PC-9 (cell line): ENCODE measurements at places on chromosomes 12 and 14. TPM values are rescaled to one million over a fixed set of nuclear protein-coding genes. Genes with fewer than 3 reads are reported as not detected.

- no peak overlapping the region for H3K4me3 ChIP-seq
- DNase-seq, result no peak
- no peaks in the 10 kb centered on the region for H3K4me1 ChIP-seq
- H3K36me3 ChIP-seq, result no peaks in the 10 kb centered on the region
Observed at GRCh38 chr12:94426049-94426448, 33.6 kb downstream of the CEP83 start.

The KRT71 gene
- not detected in 2 replicates for total RNA-seq

GRCh38 chr12:17976202-17976601 lies 113.8 kb downstream of the RERGL start:
- H3K27ac ChIP-seq, result no peak overlapping the region
- DNase-seq, result no peak
- H3K4me1 ChIP-seq, result no peaks in the 10 kb centered on the region
- no peaks in the 10 kb centered on the region for H3K36me3 ChIP-seq
- H3K4me3 ChIP-seq, result no peak overlapping the region
- no peaks in the 10 kb centered on the region for H3K27me3 ChIP-seq

GRCh38 chr12:69936214-69936731 lies 111.2 kb downstream of the MYRFL start:
- H3K36me3 ChIP-seq, result no peaks in the 10 kb centered on the region
- no peak overlapping the region for H3K4me3 ChIP-seq
- peaks cover 21% of the 10 kb centered on the region for H3K4me1 ChIP-seq
- peak; percentile 67 for DNase-seq

- H3K4me1 ChIP-seq, result peaks cover 37% of the 10 kb centered on the region
- no peaks in the 10 kb centered on the region for H3K27me3 ChIP-seq
- peaks cover 57% of the 10 kb centered on the region for H3K36me3 ChIP-seq
- peak overlapping the region; percentile 72 for H3K27ac ChIP-seq
- peak; percentile 98 for DNase-seq
Observed at GRCh38 chr12:112149596-112149995, 24.2 kb downstream of the TRAFD1 start.

The FGD6 gene
- total RNA-seq, result 18.1 and 22.0 TPM in 2 replicates

The LIN7A gene
- total RNA-seq, result not detected in 2 replicates

The DHRS2 gene
- total RNA-seq, result 0.55 and 1.3 TPM in 2 replicates

DNA sequence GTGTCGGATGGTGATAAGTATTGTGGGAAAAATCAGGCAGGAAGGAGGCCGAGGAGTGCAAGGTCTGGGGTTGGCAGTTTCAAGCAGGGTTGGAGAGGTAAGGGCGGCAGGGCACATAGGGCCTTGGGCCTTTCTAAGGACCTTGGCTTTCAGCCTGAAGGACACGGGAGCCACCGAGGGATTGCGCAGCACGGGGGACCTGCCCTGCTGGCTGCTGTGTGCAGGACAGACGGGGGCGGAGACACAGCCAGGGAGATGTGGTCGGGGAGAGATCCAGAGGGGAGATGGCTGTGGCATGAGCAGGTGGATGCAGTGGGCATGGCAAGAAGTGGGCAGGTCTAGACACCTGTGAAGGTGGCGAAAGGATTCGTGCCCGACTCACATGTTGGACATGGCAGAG lies 14.7 kb downstream of the OTUB2 start:
- no peaks in the 10 kb centered on the region for H3K4me1 ChIP-seq
- no peak overlapping the region for H3K27ac ChIP-seq

The MEG3 gene
- total RNA-seq, result not detected in 2 replicates

DNA sequence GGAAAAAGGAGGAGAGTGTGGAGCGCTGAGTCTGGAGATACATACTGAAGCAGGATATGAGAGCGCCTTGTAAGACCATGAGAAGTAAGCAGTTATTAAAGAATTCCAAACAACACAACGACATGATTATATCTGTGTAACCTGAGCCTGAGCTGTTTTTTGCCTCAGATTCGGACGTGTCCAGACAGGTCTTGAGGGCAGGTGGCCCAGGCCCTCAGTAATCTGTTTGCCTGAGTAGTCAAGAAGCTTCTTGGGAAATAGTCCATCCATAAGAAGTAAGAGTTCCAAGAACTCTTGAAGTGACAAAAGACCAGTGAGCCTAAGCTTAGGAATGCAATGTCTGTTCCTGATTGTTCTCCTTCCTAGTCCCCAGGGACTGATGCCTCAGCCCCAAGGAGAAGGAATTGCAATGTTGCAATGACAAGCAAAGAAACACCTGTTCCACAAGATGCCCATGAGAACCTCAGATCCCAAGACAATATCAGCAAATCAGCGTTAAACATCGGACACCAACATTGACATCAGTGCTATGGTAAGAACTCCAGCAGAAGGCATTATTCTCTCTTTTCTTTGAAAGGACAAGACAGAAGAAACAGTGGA lies 34.7 kb upstream of the ADAMTS20 start:
- H3K27ac ChIP-seq, result no peak overlapping the region
- no peaks in the 10 kb centered on the region for H3K36me3 ChIP-seq
- H3K4me1 ChIP-seq, result no peaks in the 10 kb centered on the region
- no peak overlapping the region for H3K4me3 ChIP-seq

The TPPP2 gene
- total RNA-seq, result not detected in 2 replicates

DNA sequence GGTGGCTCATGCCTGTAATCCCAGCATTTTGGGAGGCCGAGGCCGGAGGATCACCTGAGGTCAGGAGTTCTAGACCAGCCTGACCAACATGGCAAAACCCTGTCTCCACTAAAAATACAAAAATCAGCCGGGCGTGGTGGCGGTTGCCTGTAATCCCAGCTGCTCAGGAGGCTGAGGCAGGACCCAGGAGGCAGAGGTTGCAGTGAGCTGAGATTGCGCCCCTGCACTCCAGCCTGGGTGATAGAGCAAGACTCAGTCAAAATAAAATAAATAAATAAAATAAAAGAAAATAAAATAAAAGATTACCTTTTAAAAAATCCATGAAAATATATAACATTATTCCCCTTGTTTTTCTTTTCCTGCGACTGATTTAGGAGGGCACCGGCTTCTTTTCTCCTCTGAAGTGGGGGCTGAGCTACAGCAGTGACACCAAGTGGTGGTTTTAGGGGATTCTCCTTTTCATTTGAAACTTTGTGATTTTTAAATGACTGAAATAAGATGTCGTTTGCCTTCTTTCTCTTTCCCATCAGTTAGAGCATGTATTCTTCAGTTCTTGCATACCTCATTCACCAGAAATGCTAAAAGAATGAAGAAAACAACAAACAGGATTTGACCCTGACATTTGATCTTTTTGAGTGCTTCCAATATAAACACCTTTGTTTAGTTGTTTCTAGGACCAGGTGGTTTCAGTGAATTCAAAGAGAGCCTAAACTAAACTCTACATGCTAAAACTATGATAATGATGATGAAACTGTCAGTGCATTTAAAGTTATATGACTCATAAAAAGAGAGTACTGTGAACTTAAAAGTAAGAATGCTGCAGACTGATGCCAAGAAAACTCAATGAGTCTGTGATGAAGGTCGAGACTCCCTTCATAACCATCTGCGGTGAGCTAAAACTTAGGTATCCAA lies 22.6 kb upstream of the PKP2 start:
- DNase-seq, result peak; percentile 63
- H3K36me3 ChIP-seq, result no peaks in the 10 kb centered on the region
- peak overlapping the region; percentile 45; the same call in 1 of the 2 replicates for H3K27ac ChIP-seq
- peaks cover 45% of the 10 kb centered on the region for H3K4me1 ChIP-seq
- H3K27me3 ChIP-seq, result no peaks in the 10 kb centered on the region
- H3K4me3 ChIP-seq, result no peak overlapping the region

- no peak overlapping the region for H3K27ac ChIP-seq
- H3K4me1 ChIP-seq, result no peaks in the 10 kb centered on the region
- no peak overlapping the region for H3K4me3 ChIP-seq
- DNase-seq, result no peak
Observed at GRCh38 chr14:35999294-35999693, 173.2 kb downstream of the BRMS1L start.

DNA sequence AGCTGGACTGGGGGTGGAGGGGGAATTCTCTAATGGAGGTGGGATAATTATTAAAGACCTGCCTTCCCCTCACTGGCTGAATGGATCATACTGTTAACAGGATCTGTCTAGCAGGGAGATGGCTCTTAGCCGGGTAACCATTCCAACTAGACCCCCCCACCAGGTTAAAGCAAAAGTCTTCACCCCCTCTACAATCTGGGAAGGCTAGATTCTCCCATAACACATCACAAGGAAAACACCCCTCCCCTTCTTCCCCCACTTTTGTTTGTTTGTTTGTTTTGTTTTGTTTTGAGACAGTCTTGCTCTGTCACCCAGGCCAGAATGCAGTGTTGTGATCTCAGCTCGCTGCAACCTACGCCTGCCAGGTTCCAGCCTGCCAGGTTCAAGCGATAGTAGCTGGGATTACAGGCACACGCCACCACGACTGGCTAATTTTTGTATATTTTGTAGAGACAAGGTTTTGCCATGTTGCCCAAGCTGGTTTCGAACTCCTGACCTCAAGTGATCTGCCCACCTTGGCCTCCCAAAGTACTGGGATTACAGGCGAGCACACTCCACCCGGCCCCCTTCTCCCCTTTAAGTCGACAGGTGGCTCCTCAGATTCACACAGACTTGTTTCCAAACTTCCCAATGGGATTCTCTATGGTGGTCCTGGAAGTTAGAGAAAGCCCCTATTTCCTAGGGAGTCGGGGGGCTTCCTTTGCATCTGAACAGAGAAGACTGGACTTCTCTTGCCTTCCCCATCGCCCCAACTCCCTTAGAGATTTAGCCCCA lies 3.5 kb upstream of the BAZ2A start:
- no peaks in the 10 kb centered on the region for H3K27me3 ChIP-seq
- peaks cover 10% of the 10 kb centered on the region for H3K36me3 ChIP-seq
- H3K4me3 ChIP-seq, result peak overlapping the region; percentile 91
- H3K27ac ChIP-seq, result peak overlapping the region; percentile 58

The SLC5A8 gene
- not detected in 2 replicates for total RNA-seq

DNA sequence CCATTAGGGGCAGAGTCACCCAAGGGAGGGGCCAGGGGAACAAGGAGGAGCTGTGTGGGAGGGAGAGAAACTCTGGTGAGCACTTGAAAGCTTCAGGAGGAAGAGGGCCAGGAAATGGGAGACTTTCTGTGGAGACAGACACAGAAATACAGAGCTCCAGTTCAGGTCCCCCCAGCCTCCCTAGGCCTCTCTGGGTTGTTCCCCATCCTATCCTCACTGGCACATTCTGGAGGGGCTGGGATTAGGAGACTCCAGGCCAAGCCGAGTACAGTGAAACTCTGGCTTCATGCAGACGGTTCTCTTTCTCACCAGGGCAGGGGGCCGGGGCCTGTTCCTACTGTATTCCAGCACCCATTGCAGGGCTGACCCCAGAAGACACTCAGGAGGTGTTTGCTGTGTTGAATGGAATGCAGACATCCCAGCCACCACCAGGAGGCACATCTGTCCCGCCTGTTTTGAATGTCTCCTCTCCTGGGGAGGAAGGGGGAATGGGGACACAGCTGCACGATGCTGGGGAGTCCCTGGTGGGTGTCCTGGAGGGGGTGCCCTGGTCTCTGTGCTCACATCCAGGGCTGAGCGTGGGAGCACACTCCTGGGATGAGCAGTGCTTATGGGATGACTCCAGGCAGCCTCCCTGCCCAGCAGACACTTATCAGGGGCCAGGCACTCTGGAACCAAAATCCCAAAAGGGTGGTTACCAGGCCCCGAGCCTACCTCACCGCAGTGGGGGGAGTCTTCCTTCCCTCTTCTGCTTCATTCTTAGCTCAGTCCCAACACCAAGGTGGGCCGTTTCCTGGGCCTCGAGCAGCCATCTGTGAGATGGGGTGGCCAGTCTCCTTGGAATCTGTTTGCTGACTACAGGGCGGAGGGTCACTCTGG lies 5.5 kb upstream of the KRT84 start:
- no peak overlapping the region for H3K4me3 ChIP-seq
- no peak for DNase-seq
- no peaks in the 10 kb centered on the region for H3K36me3 ChIP-seq
- no peaks in the 10 kb centered on the region for H3K4me1 ChIP-seq
- H3K27me3 ChIP-seq, result no peaks in the 10 kb centered on the region
- H3K27ac ChIP-seq, result no peak overlapping the region

DNA sequence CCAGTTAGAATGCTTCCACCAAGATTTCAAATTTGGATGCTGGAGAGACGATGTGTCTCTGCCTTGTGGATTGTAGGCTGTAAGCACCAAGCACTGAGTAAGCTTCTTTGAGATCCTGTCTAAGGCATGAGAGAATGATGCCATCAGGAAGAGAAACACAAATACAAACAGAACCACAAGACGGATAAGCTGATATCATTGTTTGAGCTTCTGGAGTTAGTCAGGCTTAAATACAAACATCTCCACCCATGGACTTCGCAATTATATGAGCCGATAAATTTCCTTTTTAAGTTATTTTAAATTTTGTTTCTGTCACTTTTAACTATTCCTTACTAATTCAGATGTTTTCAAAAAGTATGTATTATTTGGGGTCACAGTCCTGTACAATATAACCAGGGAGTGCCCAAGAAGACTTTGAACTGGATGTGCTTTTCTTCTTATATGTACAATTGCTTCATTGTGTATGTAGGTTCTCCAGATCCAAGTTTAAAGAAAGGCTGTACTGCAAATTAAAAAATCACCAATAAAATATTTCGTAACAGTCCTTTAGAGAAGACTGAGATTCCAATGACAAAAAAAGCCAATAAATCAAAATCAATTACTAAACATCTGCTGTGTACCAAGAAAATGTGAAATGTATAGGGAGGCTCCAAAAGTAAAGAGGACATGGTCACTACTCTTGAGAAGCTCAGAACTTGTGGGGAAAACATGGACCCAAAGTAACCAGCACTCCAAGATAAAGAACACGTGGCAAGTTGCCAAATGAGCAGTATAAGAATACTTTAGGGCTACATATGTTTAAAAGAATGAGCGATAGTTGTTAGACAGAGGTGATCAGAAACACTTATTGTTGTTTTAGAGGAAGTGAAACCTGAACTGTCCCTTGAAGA lies 274.1 kb downstream of the ADAMTS20 start:
- H3K36me3 ChIP-seq, result no peaks in the 10 kb centered on the region
- H3K27me3 ChIP-seq, result no peaks in the 10 kb centered on the region
- peaks cover 16% of the 10 kb centered on the region for H3K4me1 ChIP-seq

DNA sequence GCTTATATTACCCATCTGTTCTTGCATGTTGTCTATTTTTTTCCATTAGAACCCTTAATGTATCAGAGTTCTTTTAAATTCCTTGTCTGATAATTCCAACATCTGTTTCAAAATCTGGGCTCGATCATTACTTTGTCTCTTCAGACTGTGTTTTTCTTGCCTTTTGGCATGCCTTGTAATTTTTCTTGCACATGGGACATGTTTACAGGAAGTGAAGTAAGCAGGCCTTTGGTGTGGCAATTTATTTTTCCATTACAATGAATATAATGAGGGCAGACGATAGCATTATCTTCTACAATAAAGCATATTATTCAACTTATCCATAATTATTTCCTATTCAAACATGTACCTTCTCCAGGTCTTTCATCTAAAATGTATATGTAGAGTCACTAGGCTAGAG lies 48.3 kb downstream of the STXBP6 start:
- H3K27me3 ChIP-seq, result no peaks in the 10 kb centered on the region
- H3K27ac ChIP-seq, result no peak overlapping the region
- no peak overlapping the region for H3K4me3 ChIP-seq
- no peaks in the 10 kb centered on the region for H3K4me1 ChIP-seq
